ENCODE measurements at places on chromosomes 2 and 18. TPM values are rescaled to one million over a fixed set of nuclear protein-coding genes. Genes with fewer than 3 reads are reported as not detected.

MCFD2 gene
- polyA plus RNA-seq = 145 TPM

CDH7 gene
- 2.4 TPM for polyA plus RNA-seq

CXCR2 gene
- polyA plus RNA-seq = not detected

C2orf74 gene
- polyA plus RNA-seq = 302 TPM

TMEM169 gene
- 2.9 TPM for polyA plus RNA-seq

ALKAL2 gene
- not detected for polyA plus RNA-seq

NPAS2 gene
- 1.7 TPM for polyA plus RNA-seq

LINC00305 gene
- polyA plus RNA-seq = not detected

GPR39 gene
- 2.0 TPM for polyA plus RNA-seq

CABLES1 gene
- polyA plus RNA-seq = 2.7 TPM

AOX1 gene
- polyA plus RNA-seq = 5.8 TPM

ANTXR1 gene
- 5.7 TPM for polyA plus RNA-seq

EPHA4 gene
- polyA plus RNA-seq = 140 TPM

RNF181 gene
- polyA plus RNA-seq = 243 TPM

RGPD4 gene
- polyA plus RNA-seq = not detected

ACKR3 gene
- not detected for polyA plus RNA-seq

HAAO gene
- polyA plus RNA-seq = not detected

IL18R1 gene
- not detected for polyA plus RNA-seq

ABCB11 gene
- polyA plus RNA-seq = 0.03 TPM

ADI1 gene
- polyA plus RNA-seq = 28.9 TPM

REG3G gene
- not detected for polyA plus RNA-seq

BOLL gene
- polyA plus RNA-seq = 1.8 TPM

UGT1A3 gene
- polyA plus RNA-seq = not detected

TRIP12 gene
- 55.3 TPM for polyA plus RNA-seq

FAM237A gene
- polyA plus RNA-seq = 7.1 TPM

RESP18 gene
- 6.5 TPM for polyA plus RNA-seq

CCDC102B gene
- 26.7 TPM for polyA plus RNA-seq

IL1R1 gene
- 0.35 TPM for polyA plus RNA-seq

REG1B gene
- not detected for polyA plus RNA-seq

PPIL3 gene
- 58.3 TPM for polyA plus RNA-seq
